Mesendoderm (in vitro differentiated cells): ENCODE measurements at places on chromosomes 11 and 22.

GRCh38 chr22:49936018-49936972 lies 17.9 kb downstream of the CRELD2 start:
- peak; percentile 54 for DNase-seq

GRCh38 chr11:22828373-22828772 lies 1.2 kb downstream of the SVIP start:
- no peak for DNase-seq

DNA sequence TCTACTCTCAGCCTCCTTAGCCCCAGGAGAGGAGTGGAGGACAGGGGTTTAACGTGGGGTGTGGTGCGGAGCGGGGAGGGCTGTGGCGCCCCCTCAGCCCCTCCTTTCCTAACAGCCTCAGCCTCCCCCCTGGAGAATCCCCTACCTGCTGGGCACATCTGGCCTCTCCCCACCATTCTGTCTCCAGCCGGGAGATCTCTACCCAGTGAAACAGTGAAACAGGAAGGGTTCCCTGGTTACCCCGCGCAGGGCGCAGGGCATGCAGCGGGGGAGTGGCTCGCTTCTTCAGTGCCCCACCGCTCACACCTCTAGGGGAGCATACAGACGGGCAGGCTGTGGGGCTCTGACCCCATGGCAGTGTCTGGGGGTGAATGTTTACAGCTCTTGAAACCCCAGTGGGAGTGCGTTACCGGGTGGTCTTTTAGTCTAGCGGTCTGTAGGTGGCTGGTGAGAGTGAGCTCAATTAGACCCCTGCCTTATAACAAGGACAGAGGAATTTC lies 54.7 kb upstream of the CCDC188 start:
- DNase-seq, result no peak

DNA sequence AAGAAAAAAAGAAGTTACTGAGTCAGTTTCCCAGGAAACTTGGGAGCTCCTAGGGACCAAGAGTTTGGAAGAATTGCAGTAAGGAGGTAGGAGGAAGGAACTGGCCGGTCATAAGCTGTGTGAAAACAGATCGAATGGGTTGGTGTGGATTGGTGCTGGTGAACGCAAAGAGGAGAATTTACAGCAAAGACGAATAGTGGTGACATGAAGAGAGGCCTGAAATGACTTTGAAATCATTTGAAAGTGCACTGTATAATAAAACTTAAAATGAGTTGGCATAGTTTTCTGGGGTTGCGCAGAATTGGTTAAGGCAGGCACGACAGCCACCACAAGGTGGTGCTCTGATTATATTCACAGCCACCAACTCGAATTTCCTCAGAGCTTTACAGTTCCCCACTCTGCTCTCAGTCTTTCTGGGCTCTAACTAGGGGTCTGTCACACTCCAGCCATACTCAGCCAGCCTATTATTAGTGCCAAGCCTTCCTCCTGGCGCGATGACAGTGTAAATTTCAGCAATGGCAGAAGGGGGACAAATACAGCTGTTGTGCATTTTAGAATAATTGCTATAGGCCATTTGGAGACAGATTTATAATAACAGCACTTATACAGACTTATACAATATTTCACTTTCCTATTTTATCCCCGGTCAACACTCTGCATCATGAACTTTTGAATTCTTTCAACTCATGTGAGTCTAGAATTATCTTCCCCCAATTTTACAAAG lies 8.3 kb upstream of the HTR3B start:
- DNase-seq, result peak; percentile 56

- no peak for DNase-seq
Measured at GRCh38 chr11:64687643-64688533, 35.1 kb downstream of the NRXN2 start.

DNA sequence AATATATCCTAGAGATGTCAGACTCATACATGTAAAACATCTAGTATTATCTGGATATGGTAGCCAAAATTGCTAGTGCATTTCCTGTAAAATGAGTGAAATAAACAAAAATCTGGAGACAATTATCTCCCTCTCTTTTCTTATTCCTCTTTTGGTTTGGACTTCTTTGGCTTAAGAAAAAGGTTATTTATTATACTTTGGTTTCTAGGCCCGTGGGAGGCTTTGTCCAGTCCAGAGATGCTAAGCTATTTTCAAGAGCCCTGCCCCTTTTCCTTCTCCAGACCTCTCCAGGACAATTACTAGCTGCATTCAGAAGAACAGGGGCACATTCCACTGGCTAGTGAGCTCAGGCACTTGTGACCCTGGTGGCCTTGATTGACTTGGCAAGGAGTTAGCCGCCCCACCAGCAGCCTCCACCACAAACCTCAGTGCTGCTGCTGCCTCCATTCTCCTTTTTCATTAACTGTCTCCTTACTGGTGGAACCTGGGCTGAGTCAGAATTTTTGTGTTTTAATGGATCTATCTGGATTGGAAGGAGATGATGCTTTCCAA lies 747.3 kb upstream of the TENM4 start:
- DNase-seq, result peak; percentile 28

- DNase-seq, result no peak
Measured at GRCh38 chr11:32056438-32056837, 34.4 kb upstream of the RCN1 start.

DNA sequence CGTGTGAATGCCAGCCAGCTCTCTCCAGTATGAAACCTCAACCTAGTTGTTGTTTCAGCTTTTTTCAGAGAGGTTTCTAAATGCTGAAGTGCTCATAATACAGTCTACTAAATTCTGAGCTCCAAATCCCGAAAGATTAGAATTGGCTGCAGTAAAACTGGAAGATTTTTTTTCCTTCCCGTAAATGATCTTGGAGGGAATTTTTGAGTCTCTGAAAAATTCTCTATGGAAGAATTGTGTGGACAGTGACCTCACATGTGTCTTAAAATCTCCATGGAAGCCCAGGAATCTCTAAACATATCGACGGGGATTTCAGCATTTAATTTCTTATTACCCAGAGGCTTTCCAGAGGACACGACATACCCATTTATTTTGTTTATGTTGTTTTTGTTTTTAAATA lies 1499.2 kb downstream of the LRRC4C start:
- no peak for DNase-seq

DNA sequence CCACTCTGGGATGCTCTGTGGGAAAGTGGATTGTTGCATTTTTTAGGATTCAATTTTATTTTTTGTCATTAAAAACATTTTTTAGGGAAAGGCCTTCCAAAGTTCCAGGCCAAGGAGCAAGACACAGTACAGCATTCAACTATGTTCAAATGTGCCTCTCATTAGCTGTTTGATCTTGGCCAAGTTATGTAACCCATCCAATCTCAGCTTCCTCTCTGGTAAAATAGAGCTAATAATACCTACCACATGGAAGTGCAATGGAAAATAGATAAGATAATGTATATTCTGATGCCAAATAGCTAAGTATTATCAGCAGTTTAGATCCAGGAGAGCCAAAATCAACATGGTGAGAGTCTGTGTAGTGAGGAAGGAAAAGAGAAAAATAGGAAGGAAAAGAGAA lies 220.3 kb upstream of the SESN3 start:
- no peak for DNase-seq

DNA sequence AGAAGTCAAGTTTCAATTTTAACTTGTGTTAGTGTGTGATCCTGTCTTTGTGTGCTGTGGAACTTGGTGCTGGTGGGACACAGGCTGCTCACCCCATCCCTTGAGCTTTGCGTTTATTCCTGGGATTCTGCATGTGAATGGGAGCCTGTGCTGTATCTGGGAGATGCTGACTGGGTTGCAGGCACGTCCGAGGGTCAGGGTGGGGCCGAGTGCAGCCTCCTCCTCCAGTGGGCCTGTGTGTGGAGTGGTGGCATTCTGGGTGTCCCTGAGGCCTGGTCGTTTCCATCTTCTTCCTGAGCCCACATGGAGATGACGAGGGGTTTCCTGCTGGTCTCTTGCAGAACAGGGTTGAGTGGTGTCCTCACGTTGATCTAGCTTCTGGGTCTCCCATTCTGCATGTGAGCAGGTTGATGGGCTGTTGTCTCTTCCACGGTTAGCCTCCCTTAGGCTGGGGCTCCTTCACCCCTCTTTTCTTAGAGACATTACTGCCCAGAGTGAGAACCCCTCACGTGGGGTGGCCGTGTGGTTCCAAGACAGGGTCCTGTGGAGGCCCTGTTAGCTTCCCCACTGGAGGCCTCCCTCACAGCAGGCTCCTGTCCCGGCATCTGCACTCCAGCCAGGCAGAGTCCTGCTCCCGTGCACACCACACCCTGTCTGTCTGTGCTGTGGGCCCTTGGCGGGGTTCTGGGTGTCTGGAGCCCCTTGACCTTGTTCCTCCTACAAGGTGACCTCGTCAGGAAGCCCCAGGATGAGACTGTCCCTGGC lies 4.9 kb downstream of the PTDSS2 start:
- no peak for DNase-seq

DNA sequence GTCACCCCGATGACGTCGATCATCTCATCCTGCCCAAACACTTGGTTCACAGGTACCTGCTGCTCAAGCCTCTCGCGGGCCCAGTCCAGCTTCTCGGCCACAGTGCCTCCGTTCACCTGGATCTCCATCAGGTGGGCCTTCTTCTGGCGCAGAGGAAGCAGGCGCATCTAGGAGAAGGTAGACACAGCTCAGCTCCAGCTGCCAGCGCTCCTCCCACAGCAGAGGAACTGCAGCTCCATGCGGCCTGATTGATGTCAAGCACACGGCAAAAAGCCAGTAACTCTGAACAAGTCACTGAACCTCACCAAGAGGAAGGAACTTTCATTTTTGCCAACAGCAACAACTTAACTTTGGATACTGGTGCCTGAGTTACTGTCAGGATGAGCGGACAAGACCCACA lies 4.0 kb downstream of the RPL3 start:
- no peak for DNase-seq

- DNase-seq, result no peak
Measured at GRCh38 chr11:126393143-126393542, 37.7 kb downstream of the ST3GAL4 start.

- no peak for DNase-seq
Measured at GRCh38 chr11:66321606-66322005, 4.8 kb upstream of the CD248 start.

- no peak for DNase-seq
Measured at GRCh38 chr11:1446623-1447022, 40.0 kb downstream of the MOB2 start.
